ENCODE measurements at places on chromosomes 6 and 20.

DNA sequence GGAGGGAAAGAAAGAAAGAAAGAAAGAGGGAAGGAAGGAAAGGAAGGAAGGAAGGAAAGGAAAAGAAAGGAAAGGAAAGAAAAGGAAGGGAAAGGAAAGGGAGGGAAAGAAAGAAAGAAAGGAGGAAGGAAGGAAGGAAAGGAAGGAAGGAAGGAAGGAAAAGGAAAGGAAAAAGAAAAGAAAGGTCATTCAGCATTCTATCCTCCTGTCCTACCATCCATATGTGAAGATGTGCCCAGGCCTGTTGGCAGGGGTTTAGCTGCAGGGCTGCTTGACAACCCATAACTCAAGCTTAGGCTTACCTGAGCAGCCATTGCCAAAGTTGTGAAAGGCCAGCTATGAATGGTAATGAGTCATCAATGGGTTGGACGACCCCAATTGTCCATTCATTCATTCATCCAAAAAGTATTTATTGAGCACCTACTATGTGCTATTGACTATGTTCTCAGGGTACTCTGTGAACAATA is 49.9 kb upstream of the OCSTAMP start:
- DNase-seq, result no peak

- DNase-seq, result no peak
Measured at GRCh38 chr20:14928083-14928482, 590.7 kb upstream of the FLRT3 start.

- DNase-seq, result no peak
Measured at GRCh38 chr6:57268294-57268640, 46.2 kb upstream of the RAB23 start.

- DNase-seq, result no peak
Measured at GRCh38 chr6:40706178-40706577, 119.0 kb upstream of the LRFN2 start.

- DNase-seq, result no peak
Measured at GRCh38 chr20:36802326-36803222, 29.0 kb upstream of the DSN1 start.

GRCh38 chr20:6525447-6526303 is 241.8 kb upstream of the BMP2 start:
- no peak for DNase-seq

DNA sequence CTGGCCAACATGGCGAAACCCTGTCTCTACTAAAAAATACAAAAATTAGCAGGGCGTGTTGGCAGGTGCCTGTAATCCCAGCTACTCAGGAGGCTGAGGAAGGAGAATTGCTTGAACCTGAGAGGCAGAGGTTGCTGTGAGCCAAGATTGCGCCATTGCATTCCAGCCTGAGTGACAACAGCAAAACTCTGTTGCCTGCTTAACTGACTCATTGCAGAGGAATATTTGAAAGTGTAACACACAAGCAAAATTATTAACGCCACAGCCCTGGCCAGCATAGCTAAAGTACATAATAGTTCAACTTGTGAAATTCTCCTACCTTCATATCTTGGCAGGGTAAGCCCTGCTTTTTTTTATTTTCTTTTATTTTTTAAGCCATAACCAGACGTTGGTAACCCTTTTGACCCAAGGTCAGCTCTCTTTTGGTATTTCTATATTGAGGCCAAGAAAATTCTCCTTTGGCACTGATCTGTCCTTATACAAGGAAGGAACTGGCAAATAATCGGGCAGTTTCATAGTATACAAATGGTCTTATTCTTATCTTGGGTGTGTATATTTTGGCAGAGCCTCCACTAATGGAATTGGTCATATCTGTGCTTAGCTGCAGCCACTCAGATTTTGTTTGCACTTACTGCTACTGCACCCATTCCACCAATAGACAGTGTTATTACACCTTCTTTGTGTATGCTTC is 4.0 kb upstream of the ADGRF5 start:
- no peak for DNase-seq

- no peak for DNase-seq
Measured at GRCh38 chr20:10605547-10606195, 68.1 kb downstream of the JAG1 start.

DNA sequence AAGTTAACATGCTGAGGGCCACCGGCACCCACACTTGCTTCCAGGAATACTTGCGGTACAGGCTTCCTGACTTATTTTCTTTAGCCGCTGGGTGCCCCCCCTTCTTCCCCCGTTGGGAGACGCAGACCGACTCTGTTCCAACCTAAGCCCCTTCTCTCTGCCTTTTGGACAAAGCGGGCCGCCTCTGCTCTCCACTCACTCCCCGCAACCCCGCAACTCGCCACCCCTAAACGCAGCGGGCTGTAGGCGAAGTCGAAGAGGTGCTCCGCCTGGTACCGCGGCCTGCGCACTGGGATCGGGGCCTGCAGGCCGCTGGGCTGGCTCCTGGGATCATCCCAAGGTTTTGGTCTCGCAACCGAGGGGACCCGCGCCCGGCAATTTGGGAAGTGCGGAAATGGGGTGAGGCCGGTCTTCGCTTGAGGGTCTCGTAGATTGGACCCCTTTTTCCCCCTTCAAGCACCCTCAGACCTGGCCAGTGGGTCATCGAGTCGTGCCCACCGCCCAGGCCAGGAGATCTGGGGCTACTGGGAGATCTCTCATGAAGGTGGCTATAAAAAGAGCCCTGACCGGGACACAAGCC is 4.7 kb upstream of the FOXF2 start:
- no peak for DNase-seq

- no peak for DNase-seq
Measured at GRCh38 chr6:135935941-135936601, 84.6 kb downstream of the PDE7B start.

DNA sequence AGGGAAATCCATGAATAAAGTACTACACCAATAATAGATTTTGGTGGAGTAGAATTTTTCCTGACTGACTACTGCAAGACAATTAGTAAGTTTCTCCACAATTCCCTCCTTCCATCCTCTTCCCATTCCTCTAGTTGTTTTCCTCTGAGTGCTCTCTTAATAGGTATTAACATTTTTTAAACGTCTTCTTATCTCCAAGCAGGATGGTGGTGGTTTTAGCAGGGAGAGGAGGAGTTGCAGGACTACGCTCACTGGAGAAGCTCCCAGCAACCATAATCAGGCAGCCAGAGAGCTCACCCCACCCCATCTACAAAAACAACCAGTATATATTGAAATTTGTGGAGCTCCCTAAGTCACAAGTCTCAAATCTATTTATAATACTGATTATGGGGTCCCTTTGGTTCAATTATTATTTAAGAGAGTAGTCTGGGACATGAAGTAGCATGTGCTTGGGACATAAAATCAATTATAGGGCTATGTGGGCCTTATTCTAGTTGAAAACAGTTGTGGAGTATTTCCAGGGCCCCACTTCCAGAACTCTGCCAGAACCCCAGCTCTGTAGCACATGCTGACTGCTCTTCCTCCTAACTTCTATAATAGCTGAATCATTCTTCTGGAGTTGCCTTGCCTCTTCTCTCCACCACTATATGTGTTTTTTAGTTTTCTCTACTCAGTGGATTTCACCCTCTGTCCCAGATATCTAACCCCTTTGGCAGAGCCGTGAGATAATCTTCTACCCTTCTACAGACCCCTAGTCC is 49.8 kb downstream of the MYB start:
- DNase-seq, result no peak

DNA sequence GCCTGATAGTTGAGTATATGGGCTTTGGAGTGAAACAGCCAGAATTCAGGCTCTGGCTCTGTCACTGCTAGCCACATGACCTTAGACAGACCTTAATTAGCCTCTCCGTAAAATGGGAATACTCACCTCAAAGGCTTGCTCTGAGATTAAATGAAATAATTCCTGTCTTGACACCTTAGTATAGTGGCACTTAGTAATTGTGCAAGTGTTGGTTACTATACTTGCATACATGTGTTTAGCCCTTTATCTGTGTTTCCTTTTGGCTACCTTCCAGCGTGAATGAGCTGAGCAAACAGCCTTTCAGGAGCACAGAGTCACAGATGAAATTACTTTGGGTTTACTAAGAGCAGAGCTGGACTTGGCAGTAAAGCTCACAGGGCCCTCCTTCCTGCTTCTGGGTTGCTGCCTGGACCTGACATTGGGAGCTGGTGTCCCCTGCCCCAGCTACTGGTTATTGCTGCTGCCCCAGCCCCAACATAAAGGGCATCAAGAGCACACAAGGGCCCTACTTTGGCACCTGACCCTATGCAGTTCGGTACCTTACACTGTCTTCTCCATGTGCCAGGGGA is 32.8 kb downstream of the CD164 start:
- DNase-seq, result no peak

DNA sequence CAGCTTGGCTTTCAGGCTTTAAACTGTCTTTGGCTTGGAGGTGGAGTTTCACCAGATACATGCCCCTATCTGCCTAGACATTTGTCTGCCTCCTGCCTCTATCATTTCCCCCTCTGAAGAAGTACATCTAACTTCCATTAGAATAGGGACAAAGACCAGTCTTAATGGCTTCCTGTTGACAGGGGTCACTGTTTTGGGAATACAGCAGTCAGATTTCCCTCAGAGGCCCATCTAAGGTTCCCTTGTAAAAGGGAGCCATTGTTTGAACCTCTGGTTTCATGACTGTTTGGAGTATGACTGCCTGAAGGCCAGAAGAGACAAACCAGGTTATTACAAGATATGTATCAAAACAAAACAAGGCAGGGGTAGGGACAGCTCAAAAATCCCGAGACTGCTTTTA is 665.7 kb upstream of the GJE1 start:
- DNase-seq, result no peak

GRCh38 chr6:170306324-170307079 is at the start of gene FAM120B:
TSS of gene FAM120B (plus strand) at chr6:170306758. CDS start at chr6:170317391, 10,633 bp downstream.
- DNase-seq, result peak; percentile 89

- DNase-seq, result peak; percentile 18
Measured at GRCh38 chr6:25601800-25602673, 50.0 kb upstream of the SCGN start.

- DNase-seq, result no peak
Measured at GRCh38 chr6:154938221-154938580, 56.9 kb upstream of the TIAM2 start.

GRCh38 chr6:34149831-34150400 is 4.0 kb upstream of the GRM4 start:
- no peak for DNase-seq

GRCh38 chr6:66376001-66376400 is 669.0 kb upstream of the EYS start:
- no peak for DNase-seq

GRCh38 chr6:132715204-132715603 is 1.3 kb upstream of the VNN1 start:
- DNase-seq, result peak; percentile 15

- no peak for DNase-seq
Measured at GRCh38 chr6:74937936-74938335, 267.9 kb downstream of the COL12A1 start.

- DNase-seq, result no peak
Measured at GRCh38 chr20:39004508-39004907, 42.4 kb downstream of the DHX35 start.

DNA sequence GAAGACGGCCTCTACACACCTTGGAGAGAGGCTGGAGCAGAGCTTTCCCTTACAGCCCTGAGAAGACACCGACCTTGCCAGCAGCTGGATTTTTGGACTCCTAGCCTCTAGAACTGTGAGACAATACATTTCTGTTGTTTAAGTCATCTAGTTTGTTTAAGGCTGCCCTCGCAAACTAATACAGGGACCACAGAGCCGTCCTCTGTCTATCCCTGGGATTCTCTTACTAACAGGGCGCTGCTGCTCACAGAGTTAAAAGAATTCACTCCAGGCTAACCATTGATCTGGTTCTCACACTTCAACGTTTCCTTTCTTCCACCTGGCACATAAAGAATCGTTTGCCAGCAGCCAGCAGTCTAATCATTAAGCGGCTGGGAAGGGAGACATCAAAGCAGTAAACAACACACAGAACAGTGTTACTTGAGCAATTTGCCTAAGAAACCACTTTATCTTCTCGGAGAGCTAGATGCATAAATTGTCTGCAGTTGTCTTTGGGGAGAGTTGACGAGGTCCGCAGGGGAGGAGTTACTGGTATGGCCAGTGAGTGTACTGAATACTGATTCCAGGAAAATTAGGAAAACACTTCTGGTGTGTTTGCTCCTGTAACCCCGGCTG is 103.5 kb upstream of the AKAP12 start:
- DNase-seq, result no peak

DNA sequence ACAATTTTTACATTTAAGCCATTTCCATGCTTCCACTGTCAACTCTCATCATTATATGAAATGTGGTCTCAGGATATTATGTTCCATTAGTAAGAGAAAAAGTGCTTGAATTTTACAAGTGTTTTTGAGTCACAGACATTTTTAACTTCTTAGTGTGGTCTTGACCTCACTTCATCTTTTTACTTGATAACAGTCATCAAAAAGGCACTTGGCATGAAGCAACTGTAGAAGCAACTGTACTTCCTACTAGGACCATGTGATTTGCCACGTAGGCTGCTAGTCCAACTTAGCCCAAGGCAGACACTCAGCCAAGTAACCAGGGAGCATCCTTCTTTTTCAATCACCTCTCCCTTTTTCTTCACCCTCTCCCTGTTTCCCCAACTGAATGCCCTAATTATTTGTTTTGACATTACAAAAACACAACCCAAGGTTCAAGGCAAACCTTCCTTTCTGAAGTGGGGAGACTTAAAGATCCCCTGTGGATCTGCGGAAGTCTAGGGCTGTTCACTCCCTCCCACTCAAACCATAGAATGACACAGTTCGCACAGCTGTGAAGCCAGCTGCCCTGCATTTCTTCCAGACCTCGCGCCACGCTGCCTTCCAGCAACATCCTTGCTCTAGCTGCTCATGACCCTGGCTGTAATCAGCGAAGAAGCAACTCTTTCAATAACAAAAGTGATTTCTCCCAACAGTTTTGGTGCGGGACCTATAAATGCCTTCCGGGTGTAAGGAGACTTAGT is 45.0 kb downstream of the PHACTR1 start:
- no peak for DNase-seq

DNA sequence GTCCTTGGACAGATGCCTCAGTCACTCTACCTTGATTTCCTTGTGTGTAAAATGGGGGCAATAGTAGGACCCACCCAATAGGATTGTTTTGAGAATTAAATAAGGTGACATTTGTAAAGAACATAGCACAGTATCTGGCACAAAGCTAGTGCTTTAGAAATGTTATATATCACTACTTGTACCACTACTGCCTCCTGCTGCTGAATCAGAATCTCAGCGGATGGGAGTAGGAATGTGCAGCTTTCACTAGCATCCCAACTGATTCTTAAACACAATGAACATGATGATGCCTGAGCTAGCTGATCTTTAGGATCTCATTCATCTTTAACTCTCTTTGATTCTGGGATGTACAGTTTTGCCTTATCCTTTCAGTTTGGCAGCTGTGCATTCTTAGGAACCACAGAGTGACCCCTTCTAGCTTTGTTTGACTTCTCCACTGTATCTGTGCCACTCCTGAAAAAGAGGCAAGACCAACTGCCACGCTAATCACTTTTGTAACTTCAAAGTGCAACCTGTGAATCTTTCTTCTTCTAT is 7.2 kb downstream of the PBOV1 start:
- DNase-seq, result no peak

GRCh38 chr20:1666802-1667201 is 9.2 kb upstream of the SIRPG start:
- no peak for DNase-seq

GRCh38 chr6:18395856-18396197 is 8.7 kb downstream of the RNF144B start:
- no peak for DNase-seq

All from smooth muscle cell of the brain vasculature (primary cell).